Stimulated activated naive CD8-positive, alpha-beta T cell treated with anti-CD3 and anti-CD28 coated beads, Interleukin-15, Interleukin-2, amounts not matched to agents 100 U/mL and 50 U/mL, for 24 hours (primary cell): ENCODE measurements at places on chromosomes 16 and 17.

- peak; percentile 23 for DNase-seq
Observed at GRCh38 chr17:80364091-80364691, 50.8 kb upstream of the ENDOV start.

- no peak for DNase-seq
Observed at GRCh38 chr17:49219987-49220386, 9.5 kb downstream of the ABI3 start.

DNA sequence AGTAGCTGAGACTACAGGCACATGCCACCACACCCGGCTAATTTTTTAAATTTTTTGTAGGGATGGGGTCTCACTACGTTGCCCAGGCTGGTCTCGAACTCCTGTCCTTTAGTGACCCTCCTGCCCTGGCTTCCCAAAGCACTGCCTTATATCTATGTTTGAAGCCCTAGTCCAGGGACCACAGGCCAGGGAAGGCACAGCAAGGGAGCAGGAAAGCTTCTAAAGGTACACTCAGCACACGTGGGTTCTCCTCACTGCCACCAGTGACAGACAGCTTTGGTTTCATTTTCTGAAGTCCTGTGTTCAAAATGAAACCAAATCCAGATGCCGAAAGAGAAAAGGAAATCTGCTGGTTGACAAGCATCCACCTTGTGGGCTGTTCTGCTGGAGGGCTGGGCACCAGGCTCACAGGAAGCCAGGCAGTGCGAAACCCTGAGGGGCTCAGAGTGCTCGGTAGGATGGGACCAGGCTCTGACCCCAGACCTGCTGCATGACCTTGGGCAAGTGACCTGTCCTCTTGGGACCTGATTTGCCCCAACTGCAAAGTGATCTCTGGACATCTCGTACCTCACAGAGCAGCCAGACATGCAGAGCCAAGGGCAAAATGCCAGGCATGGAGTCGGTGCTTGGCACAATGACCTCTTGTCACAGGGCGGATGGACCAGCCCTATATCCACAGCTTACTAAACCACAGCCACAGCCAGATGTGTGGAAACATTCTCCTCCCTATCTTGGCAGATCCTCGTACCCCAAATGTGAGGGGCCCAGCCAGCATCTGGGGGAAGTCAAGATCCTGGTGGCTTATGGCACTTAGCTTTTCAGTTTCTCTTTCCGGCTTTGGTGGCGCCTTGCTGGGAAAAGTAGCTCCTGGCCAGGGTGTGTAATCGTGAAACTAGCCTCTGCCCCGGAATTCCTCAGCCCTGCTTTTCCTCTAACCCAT lies 2.8 kb upstream of the SOCS1 start:
- DNase-seq, result no peak

- no peak for DNase-seq
Observed at GRCh38 chr16:73750639-73751038, 546.0 kb upstream of the PSMD7 start.

DNA sequence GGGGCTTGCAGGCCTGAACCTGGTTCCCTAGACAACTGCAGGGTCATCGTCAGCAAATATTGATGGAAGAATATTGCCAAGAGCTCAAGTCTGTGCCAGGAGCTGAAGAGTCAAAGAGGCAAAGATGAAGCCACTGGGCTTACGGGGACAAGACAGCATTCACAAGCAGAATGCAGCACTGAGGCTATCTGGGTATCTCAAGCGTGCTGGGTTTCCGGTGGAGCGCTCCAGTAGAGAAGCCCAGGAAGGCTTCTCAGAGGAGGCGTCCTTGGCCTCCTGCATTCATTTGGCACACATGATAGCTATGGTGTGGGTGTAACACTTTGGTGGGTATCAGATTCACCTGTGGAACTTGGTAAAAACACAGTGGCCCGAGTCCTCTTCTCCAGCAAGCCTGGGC lies 2.9 kb downstream of the FADS6 start:
- DNase-seq, result no peak

GRCh38 chr17:37261286-37261685 lies 114.5 kb upstream of the C17orf78 start:
- DNase-seq, result no peak

GRCh38 chr17:17382065-17382459 lies 78.9 kb downstream of the NT5M start:
- no peak for DNase-seq

DNA sequence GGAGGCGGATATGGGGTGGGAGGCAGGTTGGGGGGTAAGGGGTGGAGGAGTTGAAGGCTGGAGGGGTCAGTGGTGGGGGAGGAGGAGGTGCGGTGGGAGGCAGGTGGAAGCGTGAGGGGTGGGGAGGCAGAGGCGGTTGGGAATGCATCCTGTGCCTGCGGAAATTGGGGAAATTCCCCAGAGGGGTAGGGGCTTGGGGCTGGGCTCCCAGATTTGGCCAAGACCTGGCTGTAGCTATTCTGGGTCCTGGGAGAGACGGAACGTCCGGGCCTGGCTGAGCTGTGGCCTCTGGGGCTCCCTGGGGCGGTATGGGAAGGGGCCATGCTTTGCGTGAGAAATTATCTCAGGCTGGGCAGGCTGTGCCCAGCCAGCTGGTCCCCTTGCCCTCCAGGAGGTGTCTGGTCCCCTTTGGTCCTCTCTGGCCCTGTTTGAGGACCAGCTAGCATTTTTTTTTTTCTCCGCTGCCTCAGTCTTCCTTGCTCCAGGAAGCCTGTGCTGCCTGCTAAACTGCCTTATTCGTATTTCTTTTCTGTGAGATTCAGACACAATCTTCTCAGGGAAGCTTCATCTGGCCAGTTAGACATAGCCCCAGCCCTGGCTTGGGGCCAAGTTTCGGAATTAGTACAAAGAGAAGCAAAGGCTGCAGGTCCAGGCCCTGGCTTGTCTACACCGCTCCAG lies 7.3 kb upstream of the TRPV2 start:
- DNase-seq, result peak; percentile 44

GRCh38 chr16:30996324-30996984 lies 11.4 kb downstream of the HSD3B7 start:
- DNase-seq, result no peak

DNA sequence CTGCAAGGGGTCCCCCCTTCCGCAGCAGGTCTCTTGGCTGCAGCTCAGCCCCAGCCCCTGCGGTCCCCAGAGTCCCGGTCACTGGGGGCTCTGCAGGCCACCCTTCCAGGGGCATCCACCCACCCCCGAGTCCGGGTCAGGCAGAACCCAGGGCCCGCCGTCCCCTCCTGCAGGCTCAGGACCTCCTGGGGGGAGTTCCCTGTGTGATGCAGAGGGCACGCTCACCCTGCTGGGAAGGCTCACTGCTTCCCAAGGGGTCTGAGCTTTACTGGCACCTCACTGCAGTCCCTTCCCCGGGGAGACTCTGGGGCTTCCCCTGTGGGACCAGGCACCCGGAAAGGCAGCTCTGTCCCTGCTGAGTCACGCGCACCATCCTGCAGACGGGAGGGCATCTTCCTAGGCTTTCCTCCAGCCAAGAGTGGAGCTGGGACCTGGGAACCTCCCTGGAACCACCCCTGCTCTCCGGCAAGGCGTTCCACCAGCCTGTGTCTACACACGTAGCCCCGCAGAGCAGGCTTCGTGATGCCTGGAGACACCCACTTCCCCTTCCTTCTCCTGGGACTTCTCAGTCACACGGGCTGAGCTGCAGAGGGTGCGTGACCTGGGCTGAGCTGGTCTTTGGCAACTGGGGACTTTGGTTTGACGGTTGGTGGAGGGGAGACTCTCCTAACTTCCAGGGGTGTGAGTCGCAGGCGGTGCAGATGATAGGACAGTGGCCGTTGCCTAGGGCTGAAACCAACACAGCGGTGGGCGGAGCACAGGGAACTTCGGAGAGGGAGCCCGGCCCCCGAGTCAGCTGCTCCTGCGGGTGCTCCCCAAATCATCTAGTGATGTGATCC lies 23.4 kb downstream of the SLC25A10 start:
- no peak for DNase-seq

DNA sequence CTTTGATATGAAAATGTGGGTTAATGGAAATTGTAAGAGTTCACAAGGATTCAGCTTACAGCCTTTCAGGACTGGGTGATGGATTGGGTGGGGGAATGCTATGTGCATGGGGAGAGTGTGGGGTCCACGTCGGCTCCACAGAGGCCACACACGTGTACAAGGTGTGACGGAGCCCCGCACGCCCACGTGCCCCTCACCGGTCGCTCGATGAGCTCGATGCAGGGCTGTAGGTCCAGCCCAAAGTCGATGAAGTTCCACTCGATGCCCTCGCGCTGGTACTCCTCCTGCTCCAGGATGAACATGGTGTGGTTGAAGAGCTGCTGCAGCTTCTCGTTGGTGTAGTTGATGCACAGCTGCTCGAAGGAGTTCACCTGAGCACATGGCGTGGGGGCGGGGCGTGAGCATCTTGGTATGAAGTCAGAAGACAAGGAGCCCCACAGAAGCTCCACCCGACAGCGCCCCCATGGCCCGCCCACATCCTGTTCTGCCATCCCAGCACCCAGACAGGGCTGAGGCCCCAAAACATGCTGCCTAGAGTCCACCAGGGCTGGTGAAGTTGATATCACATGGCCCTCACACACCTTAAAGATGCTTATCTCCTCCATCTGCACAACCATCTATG lies 99.1 kb downstream of the MYH11 start:
- DNase-seq, result peak; percentile 18

DNA sequence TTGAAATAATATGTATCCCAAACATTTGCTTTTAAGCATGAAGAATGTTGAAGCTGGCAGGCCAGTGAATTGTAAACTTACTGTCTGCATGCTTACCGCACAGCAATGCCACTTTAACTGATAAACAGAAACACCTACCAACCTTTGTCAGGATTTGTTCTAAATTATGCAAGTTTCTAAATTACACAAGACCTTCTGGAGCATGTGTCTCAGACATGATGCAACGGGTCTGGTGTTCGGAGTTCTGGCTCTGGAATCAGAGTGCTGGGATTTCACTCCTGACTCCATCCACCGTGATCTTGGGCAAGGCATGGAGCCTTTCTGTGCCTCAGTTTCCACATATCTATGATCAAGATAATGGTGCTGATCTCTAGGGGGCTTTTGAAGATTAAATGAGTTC lies 111.2 kb downstream of the CCT6B start:
- no peak for DNase-seq

DNA sequence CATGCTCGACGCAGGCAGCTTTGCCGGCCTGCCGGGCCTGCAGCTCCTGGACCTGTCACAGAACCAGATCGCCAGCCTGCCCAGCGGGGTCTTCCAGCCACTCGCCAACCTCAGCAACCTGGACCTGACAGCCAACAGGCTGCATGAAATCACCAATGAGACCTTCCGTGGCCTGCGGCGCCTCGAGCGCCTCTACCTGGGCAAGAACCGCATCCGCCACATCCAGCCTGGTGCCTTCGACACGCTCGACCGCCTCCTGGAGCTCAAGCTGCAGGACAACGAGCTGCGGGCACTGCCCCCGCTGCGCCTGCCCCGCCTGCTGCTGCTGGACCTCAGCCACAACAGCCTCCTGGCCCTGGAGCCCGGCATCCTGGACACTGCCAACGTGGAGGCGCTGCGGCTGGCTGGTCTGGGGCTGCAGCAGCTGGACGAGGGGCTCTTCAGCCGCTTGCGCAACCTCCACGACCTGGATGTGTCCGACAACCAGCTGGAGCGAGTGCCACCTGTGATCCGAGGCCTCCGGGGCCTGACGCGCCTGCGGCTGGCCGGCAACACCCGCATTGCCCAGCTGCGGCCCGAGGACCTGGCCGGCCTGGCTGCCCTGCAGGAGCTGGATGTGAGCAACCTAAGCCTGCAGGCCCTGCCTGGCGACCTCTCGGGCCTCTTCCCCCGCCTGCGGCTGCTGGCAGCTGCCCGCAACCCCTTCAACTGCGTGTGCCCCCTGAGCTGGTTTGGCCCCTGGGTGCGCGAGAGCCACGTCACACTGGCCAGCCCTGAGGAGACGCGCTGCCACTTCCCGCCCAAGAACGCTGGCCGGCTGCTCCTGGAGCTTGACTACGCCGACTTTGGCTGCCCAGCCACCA lies 9.7 kb downstream of the VASN start:
- no peak for DNase-seq

DNA sequence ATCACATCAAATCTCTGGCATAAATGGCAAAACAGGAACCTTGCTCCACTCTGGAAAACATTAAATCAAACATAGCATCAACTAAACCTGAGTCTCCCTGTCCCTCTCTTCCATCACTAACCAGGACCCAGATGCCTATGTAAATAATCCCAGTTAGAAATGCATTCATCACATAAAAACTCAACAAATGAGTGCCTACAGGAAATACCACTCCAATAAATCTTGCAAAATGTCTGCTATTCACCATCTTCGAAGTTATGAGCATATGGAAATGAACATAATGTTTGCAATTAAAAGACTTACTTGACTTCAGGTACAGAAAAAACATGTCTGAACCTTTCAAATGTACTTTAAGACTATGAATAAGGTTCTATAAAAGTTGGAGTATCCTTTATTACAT lies 425.0 kb downstream of the CDH11 start:
- no peak for DNase-seq

DNA sequence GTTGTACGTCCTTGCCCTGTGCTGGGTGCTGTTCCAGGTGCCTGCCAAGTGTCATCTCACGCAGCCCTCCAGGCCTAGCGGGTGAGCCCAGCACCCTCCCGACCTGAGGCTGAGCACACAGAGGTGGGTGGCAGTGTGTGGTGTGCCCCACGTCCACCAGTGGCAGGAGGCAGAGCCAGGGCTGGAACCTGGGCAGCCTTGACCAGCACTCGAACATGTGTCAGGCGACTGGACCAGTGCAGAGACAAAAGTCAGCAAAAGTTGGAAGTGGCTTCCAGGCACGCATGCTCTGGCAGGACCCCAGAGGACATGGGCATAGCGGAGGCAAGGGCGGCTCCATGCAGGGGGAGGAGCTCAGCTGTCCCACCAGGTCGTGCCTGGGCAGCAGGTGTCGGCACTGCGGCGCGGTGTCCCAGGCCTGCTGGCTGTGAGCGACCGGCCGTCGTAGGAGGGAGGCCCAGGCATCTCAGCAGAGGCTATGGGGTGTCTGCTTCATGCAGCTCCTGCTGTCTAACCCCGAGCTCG lies 35.8 kb downstream of the COX4I1 start:
- DNase-seq, result no peak

GRCh38 chr17:80683625-80684104 lies 139.0 kb downstream of the RPTOR start:
- DNase-seq, result no peak

GRCh38 chr16:84527532-84528269 lies 23.2 kb upstream of the MEAK7 start:
- DNase-seq, result no peak

DNA sequence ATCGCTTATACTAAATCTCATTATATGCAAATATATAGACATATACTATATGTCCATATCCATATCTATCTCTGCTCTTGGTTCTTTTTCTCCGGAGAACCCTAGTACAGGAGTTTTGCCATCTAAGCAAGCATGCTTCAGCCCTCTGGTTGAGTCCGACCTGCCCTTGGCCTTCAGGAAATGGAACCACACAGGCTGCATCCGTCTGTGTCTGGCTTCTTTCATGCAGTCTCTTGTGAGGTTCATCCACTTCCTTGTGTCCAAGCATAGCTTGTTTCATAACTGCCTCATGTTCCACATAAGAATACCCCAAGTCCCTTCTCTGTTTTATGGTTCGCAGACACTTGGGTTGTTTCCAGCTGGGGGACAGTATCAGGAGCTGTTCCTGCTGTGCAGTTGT lies 16.8 kb downstream of the SNX20 start:
- no peak for DNase-seq

- no peak for DNase-seq
Observed at GRCh38 chr16:86549076-86549892, 5.8 kb downstream of the MTHFSD start.
